Calu3 (cell line): ENCODE measurements at places on chromosomes 2 and 18.

DNA sequence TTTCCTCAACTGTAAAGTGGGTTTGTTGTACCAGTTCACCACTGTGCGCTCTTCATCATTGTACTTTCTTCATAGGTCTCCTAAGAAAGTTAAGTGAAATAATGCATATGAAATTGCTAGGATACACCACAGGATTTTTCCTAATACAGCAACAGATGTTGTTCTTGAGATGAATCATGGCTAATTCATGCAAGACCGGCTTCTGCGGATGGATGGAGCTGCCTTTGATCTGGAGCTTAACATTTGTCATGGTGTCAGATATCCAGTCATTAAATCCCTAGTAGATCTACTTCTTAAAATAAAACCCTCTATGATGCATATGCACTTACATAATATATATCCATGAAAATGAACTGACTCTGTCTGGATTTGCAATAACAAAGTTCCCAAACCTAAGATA, 114.1 kb downstream of the COL6A3 start:
- no peak for DNase-seq

GRCh38 chr2:170313992-170314348, 136.0 kb downstream of the MYO3B start:
- DNase-seq, result no peak

DNA sequence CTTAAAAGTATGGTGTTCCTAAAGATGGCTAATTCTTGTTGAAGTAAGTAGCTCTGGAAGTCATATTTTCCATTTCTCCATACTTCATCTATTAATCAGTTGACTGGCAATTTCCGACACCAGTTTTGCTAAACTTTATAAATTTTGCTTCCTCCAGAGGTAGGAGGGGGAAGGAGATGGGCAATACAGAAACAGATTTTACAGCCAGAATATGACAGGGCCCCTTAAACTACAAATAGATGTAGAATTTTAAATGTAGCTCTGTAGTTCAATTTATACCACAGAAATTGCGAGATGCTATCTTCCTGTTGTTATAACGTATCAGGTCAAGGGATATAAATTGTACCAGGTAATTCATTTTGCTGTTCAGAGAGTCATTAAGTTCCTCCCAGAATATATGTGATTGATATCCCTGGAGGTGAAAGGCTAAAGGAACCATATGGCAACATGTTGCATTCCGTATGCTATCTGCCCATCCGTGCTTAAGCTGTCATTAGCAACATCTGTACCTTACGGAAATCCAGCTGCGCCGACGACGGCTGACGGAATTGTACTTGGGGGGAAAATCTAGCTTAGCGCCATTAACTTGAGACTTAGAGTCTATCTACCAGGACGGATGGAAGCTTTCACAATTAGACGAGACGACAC, 8.4 kb upstream of the NR4A2 start:
- peak; percentile 18 for DNase-seq

GRCh38 chr2:197310987-197311420, 424 bp upstream of the ANKRD44 start:
- no peak for DNase-seq

DNA sequence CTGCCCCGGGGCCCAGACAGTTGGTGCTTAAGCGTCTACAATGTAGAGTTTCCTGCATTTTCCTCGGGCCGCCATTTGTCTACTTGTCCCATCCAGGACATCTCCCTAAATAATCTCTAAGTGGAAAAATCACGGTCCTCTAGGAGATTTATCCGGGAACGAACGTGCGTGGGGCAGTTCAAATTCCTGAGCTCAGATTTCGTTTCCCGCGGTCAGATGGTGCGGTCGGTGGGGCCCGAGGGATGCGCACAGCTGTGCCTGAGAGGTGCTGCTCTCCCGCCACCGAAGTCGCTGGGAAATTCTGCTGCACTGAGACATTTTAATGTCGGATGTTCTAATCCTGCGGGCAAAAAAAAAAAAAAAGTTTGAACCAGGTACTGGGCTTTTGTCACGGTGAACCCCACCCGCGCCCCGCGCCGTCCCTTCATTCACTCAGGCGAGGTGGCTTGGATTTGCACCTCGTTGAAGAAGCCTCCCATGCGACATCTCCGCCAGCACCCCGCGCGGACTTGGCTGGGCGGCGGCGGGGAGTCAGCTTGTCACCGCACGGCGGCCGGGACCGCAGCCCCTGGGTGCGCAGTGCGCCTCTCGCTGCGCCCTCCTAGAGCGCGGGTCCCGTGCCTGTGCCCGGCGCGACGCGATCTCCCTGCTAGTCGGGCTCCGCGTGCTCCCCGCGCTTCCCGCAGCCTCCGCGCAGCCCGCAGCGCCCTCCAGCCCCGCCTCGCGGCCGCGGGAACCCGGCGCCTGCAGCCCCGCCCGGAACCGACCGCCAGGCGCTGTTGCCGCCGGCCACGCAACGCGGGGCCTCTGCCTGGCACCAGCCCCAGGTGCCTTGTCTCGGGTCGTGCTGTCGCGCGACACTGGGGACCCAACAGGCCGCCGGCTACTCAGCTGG, 191.9 kb upstream of the TCF4 start:
- no peak for DNase-seq

DNA sequence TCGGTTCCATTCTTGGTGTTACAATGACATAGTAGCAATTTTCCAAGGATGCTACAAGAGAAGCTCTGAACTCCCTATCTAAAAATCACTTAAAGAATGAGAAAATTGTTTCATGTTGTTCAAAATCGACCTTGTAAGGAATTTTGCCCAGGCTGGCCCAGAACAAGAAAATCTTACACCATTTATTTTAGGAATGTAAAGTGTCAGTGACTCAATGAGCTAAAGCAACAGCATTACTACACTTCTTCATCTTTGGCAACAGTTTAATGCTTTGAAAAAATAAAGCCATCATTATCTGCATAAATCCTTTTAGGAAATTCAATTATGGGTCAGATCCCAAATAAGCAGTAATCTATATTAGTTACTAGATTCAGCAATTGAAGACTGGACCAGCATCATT, 38.6 kb downstream of the SLC25A12 start:
- no peak for DNase-seq

DNA sequence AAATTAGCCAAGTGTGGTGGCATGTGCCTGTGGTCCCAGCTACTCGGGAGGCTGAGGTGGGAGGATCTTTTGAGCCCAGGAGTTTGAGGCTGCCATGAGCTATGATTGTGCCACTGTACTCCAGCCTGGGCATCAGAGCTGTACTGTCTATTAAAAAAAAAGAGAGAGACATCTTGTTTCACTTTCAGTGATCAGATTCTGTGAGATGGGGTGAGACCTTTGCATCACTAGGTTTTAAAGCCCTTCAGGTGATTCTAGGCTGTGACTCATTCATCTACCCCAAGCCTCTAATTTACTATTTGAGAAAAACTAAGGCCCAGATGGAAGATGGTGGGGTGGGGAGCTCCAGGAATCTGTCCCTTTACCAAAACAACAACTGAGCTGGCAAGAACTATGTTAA, 7.1 kb downstream of the C2orf92 start:
- DNase-seq, result no peak

DNA sequence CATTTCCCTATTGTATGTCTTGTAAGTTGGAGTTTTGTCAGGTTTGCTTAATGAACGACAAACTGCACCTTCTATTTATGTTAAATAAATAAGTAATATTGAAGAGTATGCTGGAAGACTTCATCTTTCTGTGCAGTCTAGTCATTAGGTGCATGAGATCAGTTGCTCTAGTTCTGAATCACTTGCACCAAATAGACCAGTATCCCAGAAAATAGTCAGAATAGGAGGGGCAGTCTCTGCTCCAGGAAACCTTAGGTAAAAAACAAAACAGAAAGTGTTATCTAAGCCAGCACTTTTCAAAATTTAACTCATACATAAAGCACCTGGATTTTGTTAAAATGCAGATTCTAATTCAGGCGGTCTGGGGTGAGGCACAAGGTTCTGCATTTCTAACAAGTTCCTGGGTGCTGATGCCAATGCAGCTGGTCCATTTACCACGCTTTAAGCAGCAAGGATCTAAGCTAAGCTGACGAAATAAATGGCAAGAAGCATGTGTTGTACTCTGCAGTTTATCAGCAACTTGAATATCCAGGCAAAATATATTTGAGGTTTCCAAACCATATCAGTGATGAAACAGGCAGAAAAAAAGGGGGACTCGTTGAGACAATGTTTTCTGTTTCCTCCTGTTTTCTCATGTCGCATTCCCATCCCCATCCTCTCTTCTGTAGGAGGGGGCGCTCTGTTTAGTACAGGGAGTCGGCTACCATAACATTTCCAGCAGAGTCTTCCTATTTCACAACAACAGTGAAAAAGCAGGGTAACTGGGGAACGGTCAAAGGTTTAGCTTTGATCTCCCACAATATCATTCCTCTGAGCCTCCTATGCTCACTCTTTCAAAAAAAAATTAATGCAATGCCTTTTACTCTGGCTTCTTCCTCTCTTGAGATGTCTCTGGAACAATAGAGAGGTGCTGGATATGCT, 106.4 kb downstream of the MBD2 start:
- no peak for DNase-seq

DNA sequence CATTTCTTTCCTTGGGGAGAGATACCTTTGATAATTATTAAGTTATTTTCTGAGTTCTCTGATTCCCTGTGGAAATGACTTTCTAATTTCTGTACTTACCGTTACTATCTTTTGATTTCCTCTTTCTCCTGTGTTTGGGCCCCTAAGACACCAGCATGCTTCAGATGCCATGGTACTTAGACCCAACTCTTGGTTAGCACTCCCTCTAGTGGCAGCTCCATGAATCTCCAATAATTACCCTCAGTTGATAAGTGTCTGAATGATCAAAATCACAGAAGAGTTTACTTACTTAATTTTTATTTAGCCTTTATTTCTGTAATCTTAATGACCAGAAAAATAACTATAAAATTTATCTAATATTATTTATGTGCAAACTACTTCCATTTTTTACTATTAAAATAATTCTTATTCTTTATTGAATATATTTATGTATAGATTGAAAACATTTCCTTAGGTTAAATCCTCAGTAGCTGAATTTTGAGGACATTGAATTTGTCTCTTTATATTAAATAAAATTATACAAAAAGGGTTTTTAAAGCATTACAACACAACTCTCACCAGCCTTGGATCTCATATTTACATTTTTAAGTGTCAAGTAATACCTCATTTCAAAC, 300.4 kb downstream of the KCNS3 start:
- DNase-seq, result peak; percentile 60

GRCh38 chr2:120995656-120996190, 260.1 kb downstream of the GLI2 start:
- DNase-seq, result no peak
